CD14-positive monocyte (primary cell): ENCODE measurements at places on chromosomes 4 and X.

GRCh38 chrX:13022926-13023325, 21.5 kb downstream of the FAM9C start:
- no peak for DNase-seq

DNA sequence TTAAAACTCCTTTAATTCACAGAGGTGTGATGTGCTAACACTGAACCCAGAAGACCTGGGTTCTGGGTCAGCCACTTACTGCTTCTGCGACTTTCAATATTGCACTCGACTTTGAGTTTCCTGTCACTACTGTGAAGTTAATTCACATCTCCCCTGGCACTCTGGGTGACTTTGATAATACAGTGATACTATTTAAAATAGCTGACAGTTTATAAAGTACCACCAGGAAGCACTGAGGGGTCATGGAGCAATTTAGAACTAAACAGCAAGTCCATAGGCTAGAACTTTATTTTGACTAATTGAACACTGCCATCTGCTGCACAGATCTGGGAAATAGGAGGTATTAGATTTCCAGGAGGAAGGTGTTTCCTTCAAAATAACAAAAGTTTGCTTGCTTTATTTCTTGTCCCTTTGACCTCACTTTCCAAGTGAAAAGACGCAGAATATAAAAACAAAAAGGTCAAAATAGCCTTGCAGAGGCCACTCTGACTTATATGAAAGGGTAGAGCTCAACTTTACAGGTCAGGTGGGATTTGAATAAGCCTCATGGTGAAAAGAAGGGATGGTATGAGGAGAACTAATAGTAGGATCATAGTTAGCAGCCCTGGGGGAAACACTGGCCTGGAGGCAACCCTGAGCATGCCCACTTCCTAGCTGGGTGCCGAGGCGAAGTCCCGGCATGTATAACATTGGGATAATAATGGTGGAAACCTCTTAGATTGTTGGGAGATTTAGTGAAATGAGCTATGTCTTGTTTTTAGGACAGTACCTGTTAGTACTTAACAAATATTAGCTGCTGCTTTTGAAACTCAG, 53.4 kb downstream of the ZNF518B start:
- peak; percentile 2 for DNase-seq

DNA sequence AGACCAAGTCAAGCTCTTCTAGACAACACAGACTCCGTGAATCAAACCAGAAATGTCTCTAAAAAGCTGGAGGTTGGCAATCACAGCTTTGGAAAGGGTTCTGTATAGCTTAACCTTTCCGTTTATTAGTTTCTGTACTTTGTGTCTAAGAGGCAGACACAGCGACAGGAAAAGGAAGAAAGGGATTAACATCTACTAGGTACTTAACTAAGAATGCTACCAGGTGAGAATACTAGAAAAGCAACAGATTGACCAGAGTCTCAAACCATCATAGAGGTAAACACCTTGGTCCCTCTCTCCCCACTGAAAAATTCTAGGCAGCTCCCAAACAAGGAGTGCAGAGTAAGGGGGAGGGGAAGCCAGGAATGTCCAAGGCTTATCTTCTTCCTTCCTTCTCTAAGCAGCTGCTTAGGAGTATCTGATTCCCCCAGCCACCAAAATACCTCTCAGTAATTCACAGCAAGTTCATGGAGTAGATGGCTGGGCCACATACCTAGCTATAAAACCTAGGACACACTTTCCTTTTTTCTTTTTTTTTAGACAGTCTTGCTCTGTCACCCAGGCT, 80.8 kb downstream of the APBB2 start:
- no peak for DNase-seq

- DNase-seq = no peak
Observed at GRCh38 chr4:168854350-168854921, 155.6 kb downstream of the CBR4 start.

- DNase-seq = no peak
Observed at GRCh38 chr4:1495416-1496115, 89.3 kb upstream of the NKX1-1 start.

- no peak for DNase-seq
Observed at GRCh38 chr4:162685410-162685809, 481.3 kb downstream of the NAF1 start.

GRCh38 chr4:155881555-155881954, 15.5 kb upstream of the ASIC5 start:
- no peak for DNase-seq
